Chondrocyte (in vitro differentiated cells): ENCODE measurements at places on chromosomes 4 and X. TPM values are rescaled to one million over a fixed set of nuclear protein-coding genes. Genes with fewer than 3 reads are reported as not detected.

GRCh38 chr4:68297137-68297536 is 51.6 kb upstream of the TMPRSS11B start:
- no peak for DNase-seq

Gene RTL3
- 0.22 to 0.28 TPM (median 0.24 TPM) in 3 replicates for total RNA-seq

Gene LGI2
- total RNA-seq, result 0.30 to 0.85 TPM (median 0.36 TPM) in 3 replicates

Gene SPIN2B
- 12.9 to 24.2 TPM (median 13.9 TPM) in 3 replicates for total RNA-seq

- no peak for DNase-seq
These were observed 106.9 kb downstream of the PPARGC1A start for GRCh38 chr4:23782778-23783437.

Gene EVC2
- total RNA-seq, result 2.8 to 5.5 TPM (median 5.5 TPM) in 3 replicates

DNA sequence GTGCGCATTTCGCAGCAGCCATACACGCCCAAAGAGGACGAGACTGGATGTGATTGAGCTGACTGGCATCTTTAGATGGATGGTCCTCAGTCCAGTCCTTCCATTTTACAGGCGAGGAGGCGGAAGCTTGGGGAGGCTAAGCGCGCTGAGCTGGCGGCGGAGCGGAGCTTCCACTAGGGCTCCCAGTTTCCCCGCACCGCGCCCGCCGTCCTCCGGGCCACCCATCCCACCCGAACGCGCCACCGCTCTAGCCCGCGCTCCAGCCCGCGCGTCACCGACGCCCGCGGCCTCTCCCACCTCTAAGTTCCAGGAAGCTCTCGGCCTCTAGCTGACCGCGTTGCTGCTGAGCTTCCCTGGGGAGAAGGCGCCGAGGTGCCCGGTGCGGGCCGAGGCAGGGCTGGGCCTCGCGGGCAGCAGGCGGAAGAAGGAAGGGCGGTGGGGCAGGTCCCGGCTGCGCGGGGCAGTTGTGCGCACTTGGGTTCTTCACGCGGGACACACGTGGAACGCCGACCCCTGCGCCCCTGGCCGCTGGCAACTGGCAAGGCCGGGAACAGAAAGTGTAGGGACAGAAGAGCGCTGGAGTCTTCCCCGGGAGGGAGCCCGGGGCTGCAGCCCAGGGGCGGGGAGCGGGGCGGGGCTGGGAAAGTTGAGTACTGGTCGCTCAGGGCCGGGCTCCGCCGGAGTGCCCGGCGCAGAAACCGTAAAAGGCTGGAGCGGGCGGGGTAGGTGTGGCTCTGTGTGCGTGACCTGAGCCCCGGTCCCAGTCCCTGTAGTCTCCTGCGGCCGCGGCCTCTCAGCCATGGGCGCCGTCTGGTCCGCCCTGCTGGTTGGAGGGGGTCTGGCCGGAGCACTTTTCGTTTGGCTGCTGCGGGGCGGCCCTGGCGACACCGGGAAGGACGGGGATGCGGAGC is at the start of gene STBD1:
Gene STBD1, plus strand, starts transcription at position 763 of the 911 bp plus-strand sequence. Its CDS starts 37 bp downstream, at position 800.
- no peak for DNase-seq

- no peak for DNase-seq
These were observed 187.8 kb upstream of the NUDT6 start for GRCh38 chr4:123110147-123110546.

Gene RNF175
- 0.62 to 1.2 TPM (median 0.99 TPM) in 3 replicates for total RNA-seq

DNA sequence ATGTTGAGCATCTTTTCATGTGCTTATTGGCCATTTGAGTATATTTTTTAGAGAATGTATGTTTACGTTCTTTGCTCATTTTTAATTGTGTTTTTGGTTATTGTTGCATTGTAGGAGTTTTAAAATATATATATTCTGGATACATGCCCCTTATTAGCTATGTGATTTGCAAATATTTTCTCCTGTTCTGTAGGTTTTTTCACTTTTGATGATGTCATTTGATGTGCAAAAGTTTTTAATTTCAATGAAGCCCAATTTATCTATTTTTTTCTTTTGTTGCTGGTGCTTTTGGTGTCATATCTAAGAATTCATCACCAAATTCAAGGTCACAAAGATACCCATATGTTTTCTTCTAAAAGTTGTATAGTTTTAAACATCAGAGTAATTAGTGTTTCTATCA is 6.8 kb downstream of the ARMCX5 start:
- DNase-seq, result no peak

DNA sequence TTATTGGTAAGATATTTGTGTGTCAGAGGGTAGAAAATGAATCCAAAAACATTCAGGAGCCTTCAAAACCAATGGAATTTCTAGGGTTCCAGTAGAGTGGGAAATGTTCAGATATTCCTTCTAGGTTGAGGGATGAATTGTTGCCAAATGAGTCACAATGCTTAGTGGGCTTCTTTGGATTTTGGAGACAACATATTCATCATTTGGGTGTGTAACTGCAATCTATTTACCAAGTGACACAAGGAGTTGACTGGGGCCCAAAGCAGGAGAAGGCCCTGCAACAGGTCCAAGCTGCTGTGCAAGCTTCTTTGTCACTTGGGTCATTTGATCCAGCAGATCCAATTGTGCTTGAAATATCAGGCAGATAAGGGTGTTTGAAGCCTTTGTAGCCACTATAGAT is 551.5 kb upstream of the PITX2 start:
- DNase-seq, result no peak

DNA sequence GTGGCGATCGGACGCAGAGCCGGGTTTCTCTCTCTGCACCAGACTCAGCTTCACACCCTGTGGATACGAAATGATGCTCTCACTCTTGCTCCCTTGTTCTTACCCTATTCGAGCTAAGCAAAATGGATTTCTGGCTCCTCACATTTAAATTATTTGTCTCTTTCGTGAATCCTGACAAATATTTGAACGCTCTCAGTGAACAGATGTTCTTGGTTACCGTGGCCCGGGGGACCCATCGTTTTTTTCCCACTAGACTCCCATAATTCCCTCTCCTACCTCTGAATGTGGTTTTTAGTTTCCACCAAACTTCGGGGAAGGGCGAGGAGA is 630 bp downstream of the SMARCA5 start:
- no peak for DNase-seq

- no peak for DNase-seq
These were observed 19.1 kb downstream of the WWC2 start for GRCh38 chr4:183118141-183118540.

- DNase-seq, result no peak
These were observed 84.0 kb downstream of the LPAR4 start for GRCh38 chrX:78831523-78831922.

Gene SORBS2
- total RNA-seq, result 41.8 to 105 TPM (median 104 TPM) in 3 replicates

Gene ART3
- total RNA-seq, result 0.40 to 0.41 TPM in 2 of 3 replicates, not detected in the other

Gene CXCL11
- not detected in 3 replicates for total RNA-seq

DNA sequence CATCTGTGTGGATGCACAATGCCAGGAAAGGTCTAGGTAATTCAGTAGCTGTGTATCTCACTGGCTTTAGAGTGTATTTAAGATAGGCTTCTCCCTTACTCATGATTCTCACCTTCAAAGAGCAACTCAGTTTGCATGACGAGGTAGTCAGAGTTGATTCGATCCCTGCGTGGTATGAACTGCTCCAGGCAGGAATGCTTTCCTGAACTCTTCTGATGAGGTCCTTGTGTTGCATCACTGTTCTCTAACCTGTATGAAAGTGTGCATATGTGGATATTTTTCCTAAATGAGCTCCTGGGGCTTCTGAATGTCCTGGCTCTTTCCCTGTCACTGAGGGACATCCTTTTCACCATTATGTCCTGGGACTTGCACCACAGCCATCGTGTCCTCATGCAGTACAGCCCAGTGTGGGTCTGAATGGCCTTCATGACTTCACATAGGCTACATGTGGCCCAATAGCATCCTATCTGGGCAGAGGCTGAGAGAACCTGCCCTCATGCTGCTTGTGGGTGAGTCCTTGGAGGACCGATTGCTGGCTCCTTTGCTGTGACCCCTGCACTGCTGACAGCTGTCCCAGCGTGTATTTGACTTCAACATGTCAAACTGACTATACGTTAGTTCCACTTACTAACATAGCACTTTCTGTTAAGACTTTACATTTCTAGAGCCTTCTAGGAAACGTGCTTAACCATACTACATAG is 65.3 kb upstream of the WDR1 start:
- DNase-seq, result no peak

DNA sequence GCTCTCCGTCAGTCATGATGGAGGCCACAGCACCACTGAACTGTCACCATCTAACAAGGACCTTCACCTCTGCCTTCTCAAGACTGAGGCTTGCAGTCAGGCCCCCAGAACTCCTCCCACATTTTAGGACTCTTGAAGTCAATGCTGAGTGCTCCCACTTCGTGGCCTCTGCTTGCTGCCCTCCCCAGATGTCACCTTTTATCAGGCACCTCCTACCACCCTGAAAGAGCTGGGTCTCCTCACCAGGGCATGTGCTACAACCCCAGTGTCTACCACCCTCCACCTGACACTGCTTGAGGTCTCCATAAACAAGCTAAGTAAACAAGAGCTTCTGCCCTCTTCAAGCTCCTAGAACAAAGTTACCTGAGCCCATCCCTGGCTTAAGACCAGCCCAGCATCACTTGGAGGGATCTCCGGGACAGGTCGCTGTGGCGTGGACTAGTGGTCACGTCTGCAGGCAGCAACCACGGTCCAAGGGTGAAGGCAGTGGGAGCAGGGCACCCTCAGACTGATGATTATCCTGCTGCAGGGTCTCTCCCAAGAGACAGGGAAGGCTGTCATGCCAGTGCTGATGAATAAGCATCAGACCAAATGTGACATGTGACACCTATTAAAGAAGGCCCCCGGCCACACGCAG is 7.7 kb upstream of the FAM53A start:
- DNase-seq, result peak; percentile 61

DNA sequence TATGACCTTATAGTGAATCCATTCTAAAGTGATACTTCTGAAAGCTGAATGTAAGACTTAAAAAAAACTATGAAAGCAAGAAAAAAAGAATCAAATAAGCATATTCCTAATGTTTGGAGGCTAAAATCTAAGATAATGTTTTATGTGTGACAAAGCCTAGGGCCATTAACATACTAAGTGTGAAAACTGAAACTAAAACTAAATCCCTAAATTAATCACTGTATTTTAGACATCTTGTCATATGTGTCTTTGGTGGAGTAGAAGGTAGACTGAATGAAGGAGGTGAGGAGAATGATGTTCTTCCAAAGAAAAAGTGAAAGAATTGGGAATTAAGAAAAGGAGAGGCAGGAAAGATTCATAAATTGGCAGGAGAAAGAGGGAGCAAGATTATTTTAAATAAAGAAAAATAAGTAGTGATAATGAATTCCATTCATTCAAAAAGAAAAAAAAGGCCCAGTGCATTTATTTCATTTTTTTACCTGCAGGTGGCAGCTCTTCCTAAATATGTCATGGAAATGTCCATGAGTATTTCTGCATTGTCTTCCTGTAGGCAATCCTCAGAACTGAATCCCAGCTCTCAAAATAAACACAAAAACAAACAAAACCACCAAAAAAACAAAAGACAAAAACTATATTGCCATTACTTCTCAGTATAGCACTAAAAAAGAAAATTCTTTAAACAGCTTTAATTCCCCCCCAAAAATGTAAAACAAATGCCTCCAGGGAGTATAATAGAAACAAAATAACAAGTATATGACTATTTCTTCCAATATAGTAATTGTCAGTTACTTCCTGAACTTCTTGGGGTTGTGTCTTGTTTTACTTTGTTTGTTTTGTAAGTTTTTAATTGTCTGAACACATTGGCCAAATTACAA is 17.0 kb upstream of the AP1AR start:
- no peak for DNase-seq

Gene UGT2B15
- total RNA-seq, result not detected in 3 replicates

DNA sequence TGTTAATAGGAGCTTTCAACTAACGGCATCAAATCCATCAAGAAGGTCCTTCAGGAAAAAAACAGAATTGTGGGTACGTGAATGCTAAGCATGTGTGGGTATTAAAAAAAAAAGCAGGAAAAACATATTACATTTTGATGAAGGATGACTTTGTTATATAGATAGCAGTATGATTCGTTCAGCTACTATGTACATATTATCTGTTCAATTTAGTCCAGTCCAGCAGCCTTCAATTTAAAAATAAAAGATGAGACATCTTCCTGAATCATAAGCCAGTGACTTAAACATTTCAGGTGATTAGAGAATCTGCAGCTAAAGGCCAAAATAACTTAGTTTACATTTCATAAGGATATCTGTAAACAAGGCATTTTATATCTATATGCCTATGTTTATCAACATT is 63.4 kb downstream of the LCORL start:
- DNase-seq, result no peak

GRCh38 chrX:153968255-153968654 is 3.4 kb downstream of the HCFC1 start:
- no peak for DNase-seq

- no peak for DNase-seq
These were observed 89.7 kb upstream of the NPNT start for GRCh38 chr4:105805501-105806120.

Gene SLC6A14
- not detected in 3 replicates for total RNA-seq

DNA sequence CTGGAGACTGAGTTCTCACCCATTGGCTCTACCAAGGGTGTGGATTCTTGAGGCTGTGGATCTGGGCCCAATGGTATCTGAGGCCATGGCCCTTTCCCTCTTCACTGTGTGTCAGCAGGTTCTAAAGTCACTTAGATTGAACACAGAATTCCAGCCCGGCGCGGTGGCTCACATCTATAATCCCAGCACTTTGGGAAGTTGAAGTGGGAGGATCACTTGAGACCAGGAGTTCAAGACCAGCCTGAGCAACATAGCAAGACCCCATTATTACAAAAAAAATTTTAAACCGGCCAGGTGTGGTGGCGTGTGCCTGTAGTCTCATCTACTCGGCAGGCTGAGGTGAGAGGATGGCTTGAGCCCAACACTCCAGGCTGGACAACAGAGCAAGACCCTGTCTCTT is 18.0 kb upstream of the XPNPEP2 start:
- DNase-seq, result no peak

DNA sequence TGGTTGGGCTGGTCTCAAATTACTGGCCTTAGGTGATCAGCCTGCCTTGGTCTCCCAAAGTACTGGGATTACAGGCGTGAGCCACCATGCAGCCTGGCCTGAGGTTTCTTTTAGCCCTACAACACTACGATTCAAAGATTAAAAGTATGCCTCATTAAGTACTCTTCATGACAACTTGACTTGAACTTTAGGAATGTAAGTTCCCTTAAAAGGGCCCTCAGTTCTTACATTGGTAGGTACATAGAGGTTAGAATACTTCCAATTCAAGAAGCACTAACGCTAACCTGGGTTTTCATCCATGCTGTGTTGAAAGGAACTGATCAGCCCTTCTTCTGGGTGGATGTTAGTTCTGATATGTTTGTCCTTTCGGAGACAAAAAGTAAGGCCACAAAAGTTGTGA is 15.1 kb downstream of the CBR4 start:
- DNase-seq, result no peak

Gene PDZD4
- 24.8 to 27.2 TPM (median 25.4 TPM) in 3 replicates for total RNA-seq

Gene MAGEB16
- not detected in 3 replicates for total RNA-seq

DNA sequence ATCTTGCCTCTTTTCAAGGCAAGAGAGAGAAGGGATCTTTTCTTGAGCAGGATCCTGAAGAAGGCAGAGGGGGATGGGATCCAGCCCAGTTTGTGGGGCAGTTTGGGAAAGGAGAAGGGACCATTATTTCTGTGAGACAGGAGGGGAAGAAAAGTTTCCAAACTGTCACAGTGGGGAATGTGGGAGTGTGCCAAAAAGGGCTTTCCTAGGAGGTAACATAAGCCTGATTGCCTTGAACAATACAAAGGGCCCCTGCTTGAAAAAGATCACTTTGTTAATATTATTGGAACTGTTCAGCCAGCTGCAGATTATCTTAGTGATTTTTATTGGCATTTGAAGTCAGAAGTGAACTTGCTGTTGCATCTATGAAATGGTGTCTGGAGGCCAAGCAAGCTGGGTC is 55.2 kb downstream of the MTM1 start:
- DNase-seq, result no peak

Gene TCEAL3
- total RNA-seq, result 40.0 to 40.8 TPM (median 40.2 TPM) in 3 replicates

- DNase-seq, result no peak
These were observed 175.6 kb downstream of the COL25A1 start for GRCh38 chr4:109126856-109127255.

- no peak for DNase-seq
These were observed 237.8 kb downstream of the NDST4 start for GRCh38 chr4:114875630-114876029.
